Stimulated activated CD8-positive, alpha-beta memory T cell treated with anti-CD3 and anti-CD28 coated beads, Interleukin-2, amount 100 ng/mL, for 1 hour (primary cell): ENCODE measurements at places on chromosomes 12 and 14.

- DNase-seq = no peak
These were observed 581.7 kb downstream of the DIO2 start for GRCh38 chr14:79629411-79630287.

- DNase-seq = no peak
These were observed 38.4 kb upstream of the ELK3 start for GRCh38 chr12:96155781-96156180.

DNA sequence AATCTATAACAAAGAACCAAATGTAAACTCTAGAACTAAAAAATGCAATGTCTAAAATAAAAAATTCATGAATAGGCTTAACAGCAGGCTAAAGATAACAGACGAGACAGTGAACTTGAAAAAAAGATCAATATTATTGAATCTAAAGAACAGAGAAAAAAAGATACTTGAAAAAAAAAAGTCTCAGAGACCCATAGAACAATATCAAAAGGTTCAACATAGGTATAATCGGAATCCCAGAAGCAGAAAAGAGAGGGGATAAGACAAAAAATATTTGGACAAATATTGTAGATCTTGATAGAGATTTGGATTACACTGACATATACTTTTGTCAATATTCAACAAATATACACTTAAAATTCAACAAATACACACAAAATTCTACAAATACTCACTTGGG lies 56.6 kb downstream of the TC2N start:
- DNase-seq = no peak

DNA sequence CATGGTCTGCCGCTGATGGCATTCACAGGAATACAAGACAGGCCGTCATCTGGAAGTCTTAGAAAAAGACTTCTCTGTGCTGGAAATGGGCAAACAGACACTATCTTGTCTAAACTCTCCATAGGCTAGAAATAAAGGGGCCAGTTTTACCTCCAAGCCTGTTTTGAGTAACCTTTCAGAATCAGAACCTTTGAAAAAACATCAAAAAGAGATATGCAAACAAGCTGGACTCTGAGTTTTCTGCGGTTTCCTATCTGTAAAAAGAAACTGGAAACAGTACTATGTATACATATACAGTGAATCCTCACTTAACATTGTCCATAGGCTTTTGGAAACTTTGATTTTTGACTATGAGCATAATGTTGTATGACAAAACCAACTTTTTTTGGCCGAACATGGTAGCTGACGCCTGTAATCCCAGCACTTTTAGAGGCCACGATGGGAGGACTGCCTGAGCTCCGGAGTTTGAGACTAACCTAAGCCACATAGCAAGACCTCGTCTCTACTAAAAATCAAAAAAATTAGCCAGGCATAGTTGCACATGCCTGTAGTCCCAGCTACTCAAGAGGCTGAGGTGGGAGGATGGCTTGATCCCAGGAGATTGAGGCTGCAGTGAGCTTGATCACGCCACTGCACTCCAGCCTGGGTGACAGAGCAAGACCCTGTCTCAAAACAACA lies 92.9 kb upstream of the MAX start:
- no peak for DNase-seq

GRCh38 chr12:24025153-24025798 lies 75.8 kb upstream of the SOX5 start:
- no peak for DNase-seq

- no peak for DNase-seq
These were observed 199.9 kb upstream of the KRR1 start for GRCh38 chr12:75711271-75711670.

DNA sequence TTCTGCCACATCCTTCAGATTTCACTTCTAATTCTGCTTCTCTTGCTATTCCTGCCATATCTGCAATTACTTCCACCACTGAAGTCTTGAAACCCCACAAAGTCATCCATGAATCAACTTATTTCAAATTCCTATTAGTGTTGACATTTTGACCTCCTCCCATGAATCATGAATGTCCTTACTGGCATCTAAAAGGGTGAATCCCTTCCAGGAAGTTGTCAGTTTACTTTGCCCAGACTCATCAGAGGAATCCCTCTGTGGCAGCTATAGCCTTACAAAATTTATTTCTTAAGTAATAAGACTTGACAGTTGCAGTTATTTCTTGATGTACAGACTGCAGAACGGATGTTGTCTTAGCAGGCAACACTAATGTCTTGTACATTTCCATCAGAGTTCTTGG lies 162.9 kb downstream of the PCNX1 start:
- DNase-seq = no peak

DNA sequence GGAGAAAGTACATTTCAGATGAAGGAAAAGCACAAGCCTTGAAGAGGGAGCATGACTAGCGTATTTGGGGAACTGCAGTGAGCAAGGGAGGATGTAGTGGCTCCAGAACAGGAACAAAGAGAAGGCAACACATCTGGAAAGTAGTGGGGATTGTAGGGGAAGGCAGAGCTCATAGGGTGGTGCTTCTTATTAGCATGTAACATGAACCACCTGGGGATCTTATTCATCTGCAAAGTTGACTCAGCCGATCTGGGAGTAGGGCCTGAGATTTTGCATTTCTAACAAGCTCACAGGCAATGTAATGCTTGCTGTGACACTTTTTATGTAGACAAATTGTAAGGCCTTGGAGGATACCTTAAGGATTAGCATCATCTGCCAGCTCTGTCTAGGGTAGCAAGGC lies 447.3 kb downstream of the NELL2 start:
- DNase-seq = no peak

GRCh38 chr12:77907936-77908335 lies 77.2 kb downstream of the NAV3 start:
- no peak for DNase-seq

DNA sequence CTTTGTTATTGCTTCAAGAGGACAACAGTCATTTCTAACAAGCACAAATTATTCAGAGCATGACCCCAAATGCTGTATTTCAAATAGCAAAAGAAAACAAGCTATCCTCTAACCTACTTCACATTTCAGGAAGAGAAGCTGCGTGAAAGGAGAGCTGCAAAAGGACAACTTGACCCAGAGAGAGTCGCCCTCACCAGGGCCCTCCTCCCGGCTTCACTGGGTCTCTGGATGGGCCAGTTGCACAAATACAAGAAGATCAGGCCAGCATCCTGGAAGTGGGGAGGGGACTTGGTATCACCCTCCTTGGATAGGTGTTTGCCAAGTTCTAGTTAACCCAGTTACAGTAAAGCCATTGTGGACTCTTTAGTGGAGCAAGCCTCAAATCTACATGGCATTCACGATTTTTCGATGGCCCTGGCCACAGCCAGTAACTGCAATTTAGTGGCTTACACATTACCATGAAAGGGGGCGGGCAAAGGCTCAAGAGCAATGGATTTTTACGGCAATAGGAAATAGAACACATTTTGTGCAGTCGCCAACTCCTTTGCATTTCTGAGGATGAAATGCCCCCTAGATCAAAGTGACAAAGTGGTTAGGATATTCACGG lies 166.9 kb upstream of the DIO2 start:
- DNase-seq = no peak

- DNase-seq = no peak
These were observed 32.3 kb upstream of the PTCSC3 start for GRCh38 chr14:36208690-36209278.

DNA sequence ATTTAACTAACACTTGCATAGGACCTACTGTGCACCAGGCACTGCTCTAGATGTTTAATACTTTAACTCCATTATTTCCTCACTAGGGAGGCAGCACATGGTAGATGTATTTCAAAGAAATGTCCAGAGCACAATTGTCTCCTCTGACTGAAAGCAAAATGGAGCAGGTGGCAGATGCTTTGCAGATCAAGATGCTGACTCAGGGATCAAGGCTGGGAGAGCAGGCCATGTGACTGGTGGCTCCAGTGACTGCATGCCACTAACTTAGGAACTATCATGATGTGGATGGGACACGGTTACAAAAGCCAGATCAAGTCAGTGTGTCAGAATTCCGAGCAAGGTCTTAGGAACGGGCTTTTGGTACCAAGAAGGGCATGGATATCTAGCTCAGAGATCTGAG lies 28.2 kb downstream of the SERPINA11 start:
- no peak for DNase-seq

DNA sequence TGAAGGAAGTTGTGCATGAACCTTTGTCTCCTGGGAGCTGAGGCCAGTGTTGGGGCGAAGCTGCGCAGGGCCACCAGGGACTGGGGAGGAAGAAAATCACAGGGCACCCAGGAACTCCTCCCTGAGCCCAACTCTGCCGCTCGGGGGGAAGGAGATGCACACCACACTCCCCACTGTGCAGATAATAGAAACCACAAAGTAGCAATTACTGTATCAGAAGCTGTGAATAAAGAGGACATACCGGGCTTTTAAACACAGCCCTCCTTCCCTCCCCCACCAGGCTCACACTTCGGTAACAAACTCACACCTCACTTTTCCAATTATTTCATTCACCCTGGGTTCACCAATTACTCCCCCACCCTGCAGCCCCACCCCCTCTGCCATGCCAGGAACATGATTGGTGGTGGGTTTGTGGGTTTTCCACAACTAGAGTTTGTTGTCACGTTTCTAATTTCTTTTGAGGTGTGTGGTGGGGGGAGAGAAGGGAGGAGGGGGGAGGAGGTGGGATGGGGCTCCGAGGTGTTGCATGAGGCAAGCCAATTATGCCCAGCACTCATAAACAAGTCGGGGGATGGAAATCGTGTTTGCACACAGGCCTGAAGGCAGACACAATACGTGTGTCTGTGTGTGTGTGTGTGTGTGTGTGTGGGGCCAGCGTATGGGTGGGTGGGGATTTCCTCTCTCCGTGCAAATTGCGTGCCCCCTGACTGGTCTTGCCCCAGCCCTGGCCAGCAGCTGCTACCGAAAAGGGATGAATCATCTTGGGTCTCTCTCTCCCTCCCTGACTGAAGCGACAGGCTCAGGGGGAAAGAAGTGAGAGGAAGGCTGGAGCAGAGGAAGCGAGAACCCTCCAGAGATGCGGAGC lies 103.3 kb downstream of the RBM19 start:
- no peak for DNase-seq

DNA sequence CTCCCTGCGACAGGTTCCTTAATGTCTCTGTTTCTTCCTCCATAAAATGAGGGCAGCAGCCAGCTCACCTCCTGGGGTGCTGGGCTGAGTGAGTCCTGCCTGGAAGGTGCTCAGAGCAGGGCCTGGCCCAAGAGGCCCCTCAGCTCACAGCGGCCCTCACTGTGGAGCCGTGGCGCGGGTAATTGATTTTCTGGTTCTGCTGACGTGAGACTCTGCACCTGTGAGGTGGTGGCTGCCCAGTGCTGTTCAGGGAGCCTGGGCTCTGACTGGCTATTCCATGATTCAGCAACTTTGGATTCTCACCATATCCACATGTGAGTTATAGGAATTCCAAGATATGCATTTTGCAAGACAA lies 266.6 kb downstream of the ADGRD1 start:
- no peak for DNase-seq

DNA sequence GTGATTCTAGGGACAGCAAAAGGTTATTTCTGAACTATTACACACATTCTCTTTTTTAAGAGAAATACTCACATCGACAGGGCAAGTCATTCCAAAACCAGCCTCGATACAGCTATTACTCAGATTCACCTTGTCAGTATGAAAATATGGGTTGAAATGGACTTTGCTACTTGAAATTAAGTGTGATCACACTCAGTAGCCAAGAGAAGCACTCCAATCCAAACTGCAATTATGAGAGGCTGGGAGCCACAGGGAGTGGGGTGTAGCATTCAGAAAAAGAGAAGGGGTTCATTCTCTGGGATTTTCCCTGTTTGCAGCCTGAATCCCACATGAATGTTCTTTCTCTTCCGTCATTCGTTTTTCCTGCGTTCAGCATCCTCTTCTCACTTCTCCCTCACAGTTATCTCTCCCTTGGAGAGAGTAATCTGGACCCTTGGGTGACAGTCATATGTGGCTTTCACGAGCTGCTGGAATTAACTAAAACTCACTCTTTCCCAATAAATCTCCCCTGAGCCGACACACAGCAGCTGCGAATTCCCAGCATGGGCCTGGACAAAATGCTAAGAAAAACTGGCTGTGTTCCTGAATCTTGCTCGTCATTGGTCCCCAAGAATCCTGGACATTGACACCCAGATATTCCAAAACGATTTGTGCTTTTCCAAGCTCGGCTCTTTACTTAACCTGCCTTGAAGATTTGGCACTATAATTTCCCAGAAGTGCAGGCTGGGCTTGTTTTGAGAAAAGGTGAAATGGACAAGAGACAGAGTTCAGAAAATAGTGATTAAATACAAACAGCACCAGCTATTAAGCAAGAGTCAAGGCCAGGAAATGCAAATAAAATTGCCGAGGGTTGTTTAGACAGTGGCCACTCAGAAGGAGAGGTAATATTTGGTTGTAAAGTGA lies 199.5 kb upstream of the PLEKHG7 start:
- no peak for DNase-seq
